ENCODE measurements at places on chromosomes 7 and 10. TPM values are rescaled to one million over a fixed set of nuclear protein-coding genes. Genes with fewer than 3 reads are reported as not detected.

AGBL3 gene
- 3.7 TPM for total RNA-seq

- H3K4me1 ChIP-seq = no peaks in the 10 kb centered on the region
- H3K27ac ChIP-seq = no peak overlapping the region
- no peak overlapping the region for H3K4me3 ChIP-seq
- no peaks in the 10 kb centered on the region for H3K36me3 ChIP-seq
Observed at GRCh38 chr7:123012435-123012834, 16.9 kb upstream of the TAS2R16 start.

RBP3 gene
- not detected for total RNA-seq

- peak overlapping the region; percentile 7 for H3K27ac ChIP-seq
- H3K4me1 ChIP-seq = peaks cover 18% of the 10 kb centered on the region
- no peak for DNase-seq
- H3K4me3 ChIP-seq = no peak overlapping the region
- no peaks in the 10 kb centered on the region for H3K36me3 ChIP-seq
Observed at GRCh38 chr7:41472427-41473125, 230.3 kb downstream of the INHBA start.

EPO gene
- total RNA-seq = 0.27 TPM

- DNase-seq = no peak
- H3K27me3 ChIP-seq = no peaks in the 10 kb centered on the region
- no peaks in the 10 kb centered on the region for H3K4me1 ChIP-seq
- H3K27ac ChIP-seq = no peak overlapping the region
Observed at GRCh38 chr10:35079265-35079664, 10.9 kb downstream of the CUL2 start.

CPEB3 gene
- 2.6 TPM for total RNA-seq

- no peak overlapping the region for H3K4me3 ChIP-seq
- no peaks in the 10 kb centered on the region for H3K36me3 ChIP-seq
- H3K27ac ChIP-seq = peak overlapping the region; percentile 95
- H3K4me1 ChIP-seq = peaks cover 32% of the 10 kb centered on the region
- H3K27me3 ChIP-seq = no peaks in the 10 kb centered on the region
Observed at GRCh38 chr10:61629576-61629975, 33.2 kb upstream of the CABCOCO1 start.

ANKRD30A gene
- not detected for total RNA-seq

DNA sequence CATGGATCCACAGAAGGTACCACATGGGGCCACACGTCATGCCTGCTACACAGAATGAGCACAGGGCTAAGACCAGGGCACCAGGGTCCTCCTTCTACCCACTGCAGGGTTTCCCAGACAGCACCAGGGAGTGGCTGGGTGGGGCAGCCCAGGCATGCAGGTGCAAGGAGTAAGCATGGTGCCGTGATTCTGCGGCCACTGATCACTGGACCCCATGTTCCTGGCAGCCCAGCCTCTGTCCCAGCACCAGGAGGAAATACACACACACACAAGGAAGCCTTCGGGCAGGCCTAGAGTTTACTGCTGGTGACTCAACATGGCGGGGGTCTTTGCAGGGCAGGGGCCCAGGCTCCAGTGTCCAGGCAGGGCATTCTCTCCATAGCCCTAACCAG is 13.9 kb downstream of the ATP6V1F start:
- H3K4me1 ChIP-seq = peaks cover 6% of the 10 kb centered on the region
- H3K4me3 ChIP-seq = no peak overlapping the region
- no peaks in the 10 kb centered on the region for H3K36me3 ChIP-seq
- no peak for DNase-seq

DNA sequence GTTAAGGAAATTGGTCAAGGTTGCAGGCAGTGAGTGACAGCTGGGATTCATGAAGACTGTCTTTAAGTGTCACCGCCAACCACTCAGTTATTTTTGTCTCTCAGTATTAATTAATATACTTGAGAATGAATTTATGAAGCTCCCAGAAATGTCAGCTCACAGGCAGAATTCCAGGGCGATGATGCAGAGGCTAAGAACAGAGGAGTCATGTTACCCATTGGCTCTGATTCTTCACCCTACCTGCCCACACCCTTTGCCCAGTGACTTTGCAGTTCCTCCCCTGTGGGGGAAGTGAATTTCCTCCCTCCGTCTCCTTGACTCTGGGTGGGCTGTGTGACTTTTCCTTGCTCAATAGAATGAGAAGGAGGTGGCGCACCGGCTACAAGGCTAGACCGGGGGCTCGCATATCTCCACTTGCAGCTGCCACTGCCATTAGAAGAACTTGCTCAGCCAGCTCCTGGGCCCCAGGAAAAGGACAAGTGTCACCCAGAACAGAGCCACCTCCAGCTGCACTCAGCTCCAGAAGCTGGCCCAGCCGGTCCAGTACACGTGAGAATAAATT is 157.1 kb upstream of the PRKCQ start:
- no peaks in the 10 kb centered on the region for H3K36me3 ChIP-seq
- H3K4me1 ChIP-seq = peaks cover 48% of the 10 kb centered on the region
- DNase-seq = no peak

TMUB1 gene
- total RNA-seq = 34.7 TPM

- H3K36me3 ChIP-seq = peaks cover 8% of the 10 kb centered on the region
- H3K4me3 ChIP-seq = no peak overlapping the region
- no peak for DNase-seq
- H3K4me1 ChIP-seq = peaks cover 11% of the 10 kb centered on the region
- H3K27me3 ChIP-seq = no peaks in the 10 kb centered on the region
- H3K27ac ChIP-seq = no peak overlapping the region
Observed at GRCh38 chr7:70619659-70620058, 512.3 kb upstream of the GALNT17 start.

GRCh38 chr7:96347471-96347870 is 25.6 kb upstream of the SLC25A13 start:
- H3K4me1 ChIP-seq = peaks cover 2% of the 10 kb centered on the region
- H3K4me3 ChIP-seq = no peak overlapping the region
- no peaks in the 10 kb centered on the region for H3K36me3 ChIP-seq

PIK3CG gene
- 0.09 TPM for total RNA-seq

PKD1L1 gene
- 0.18 TPM for total RNA-seq

- no peak overlapping the region for H3K27ac ChIP-seq
- peaks cover 13% of the 10 kb centered on the region for H3K4me1 ChIP-seq
- DNase-seq = no peak
- no peaks in the 10 kb centered on the region for H3K36me3 ChIP-seq
Observed at GRCh38 chr10:33819206-33819605, 484.7 kb upstream of the NRP1 start.

DNA sequence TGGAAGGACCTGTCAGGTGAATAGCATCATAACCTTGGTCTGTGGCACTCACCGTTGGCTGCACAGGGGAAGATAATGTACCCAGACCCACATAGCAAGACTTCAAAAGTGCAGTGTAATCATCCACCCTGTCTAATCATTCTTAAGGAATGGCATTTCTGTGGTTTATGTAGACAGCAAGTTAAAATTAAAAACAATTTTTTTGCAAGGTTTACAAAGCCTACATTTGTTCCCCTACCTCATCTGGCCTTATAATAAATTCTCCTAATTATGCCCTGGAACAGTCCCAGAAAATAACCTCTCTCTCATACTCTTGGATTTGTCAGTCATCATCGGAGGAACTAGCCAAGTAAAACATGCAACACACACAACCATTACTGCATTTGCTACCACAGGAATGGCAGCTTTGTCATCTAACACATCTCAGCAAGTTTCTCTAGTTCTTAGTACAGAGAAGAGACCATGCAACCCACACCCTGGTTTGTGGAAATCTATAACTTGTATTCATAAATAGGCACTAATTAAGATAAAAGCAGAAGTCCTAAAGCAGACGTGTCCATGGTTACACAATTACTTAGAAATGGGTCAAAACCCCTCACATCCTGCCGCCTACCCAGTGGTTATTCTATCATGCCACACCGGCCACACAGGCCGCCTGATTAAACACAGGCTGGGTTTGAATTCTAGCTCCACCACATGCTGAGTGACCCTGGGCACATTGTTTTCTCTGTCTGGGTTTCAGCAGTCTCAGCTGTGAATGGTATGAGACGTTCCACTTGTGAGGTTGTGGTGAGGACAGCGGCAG is 19.1 kb downstream of the ABLIM1 start:
- no peaks in the 10 kb centered on the region for H3K36me3 ChIP-seq
- H3K4me1 ChIP-seq = peaks cover 37% of the 10 kb centered on the region
- H3K4me3 ChIP-seq = no peak overlapping the region
- peak overlapping the region; percentile 39 for H3K27ac ChIP-seq
- no peaks in the 10 kb centered on the region for H3K27me3 ChIP-seq

- no peaks in the 10 kb centered on the region for H3K27me3 ChIP-seq
- H3K4me1 ChIP-seq = peaks cover 5% of the 10 kb centered on the region
- no peak for DNase-seq
- H3K36me3 ChIP-seq = no peaks in the 10 kb centered on the region
- H3K27ac ChIP-seq = peak overlapping the region; percentile 59
Observed at GRCh38 chr7:98276241-98276761, 5.2 kb upstream of the BRI3 start.

PDZD7 gene
- total RNA-seq = 1.2 TPM

CPA5 gene
- total RNA-seq = not detected

DNA sequence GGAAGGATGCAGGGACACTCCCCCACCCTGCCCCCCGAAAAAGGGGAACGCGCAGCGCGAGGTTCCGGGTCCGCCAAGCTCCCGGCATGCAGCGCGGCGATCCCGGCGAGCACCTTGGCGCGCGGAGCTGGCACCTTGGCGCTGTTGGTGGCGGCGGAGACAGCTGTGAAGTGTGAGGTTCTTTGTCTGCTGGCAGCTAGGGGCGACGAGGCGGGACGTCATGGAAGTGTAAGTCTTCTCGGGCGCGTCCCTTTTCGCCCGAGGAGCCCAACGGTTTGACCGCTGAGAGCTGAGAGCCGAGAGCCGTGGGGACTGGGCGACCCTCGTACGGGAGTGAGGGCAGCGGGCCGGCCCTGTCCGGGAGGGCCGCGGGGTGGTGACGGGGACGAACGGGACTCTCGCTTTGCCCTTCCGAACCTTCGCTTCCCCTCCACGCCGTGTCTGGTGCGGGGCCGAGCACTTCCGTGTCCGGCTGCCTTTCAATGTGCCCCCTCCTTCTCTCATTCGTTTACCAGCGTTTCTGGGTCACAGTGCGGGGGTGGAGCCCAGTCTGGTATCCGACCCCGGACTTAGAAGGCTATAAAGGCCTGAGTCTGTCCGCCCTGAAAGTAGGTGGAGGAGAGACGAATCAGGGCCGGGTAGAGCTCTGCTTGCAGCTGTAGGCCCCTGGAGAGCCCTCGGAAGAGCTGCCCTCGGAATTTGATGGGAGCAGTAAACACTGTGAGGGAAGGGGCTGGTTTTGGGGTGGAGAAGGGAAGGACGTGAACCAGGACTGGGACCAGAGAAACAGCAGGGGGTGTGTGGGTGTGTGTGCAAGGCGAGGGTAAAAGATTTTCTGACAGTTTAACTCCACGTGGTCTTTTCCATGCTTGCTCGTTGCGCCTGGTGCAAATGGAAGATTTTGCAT is at the start of gene CRCP:
Gene CRCP, plus strand, starts transcription at position 105 of the 907 bp plus-strand sequence. Its CDS starts 116 bp downstream, at position 221.
- H3K4me1 ChIP-seq = peaks cover 23% of the 10 kb centered on the region
- no peaks in the 10 kb centered on the region for H3K27me3 ChIP-seq
- peak within 1 kb of the TSS; percentile 94 for H3K27ac ChIP-seq
- peak; percentile 81 for DNase-seq
- peak within 1 kb of the TSS; percentile 87 for H3K4me3 ChIP-seq

DNA sequence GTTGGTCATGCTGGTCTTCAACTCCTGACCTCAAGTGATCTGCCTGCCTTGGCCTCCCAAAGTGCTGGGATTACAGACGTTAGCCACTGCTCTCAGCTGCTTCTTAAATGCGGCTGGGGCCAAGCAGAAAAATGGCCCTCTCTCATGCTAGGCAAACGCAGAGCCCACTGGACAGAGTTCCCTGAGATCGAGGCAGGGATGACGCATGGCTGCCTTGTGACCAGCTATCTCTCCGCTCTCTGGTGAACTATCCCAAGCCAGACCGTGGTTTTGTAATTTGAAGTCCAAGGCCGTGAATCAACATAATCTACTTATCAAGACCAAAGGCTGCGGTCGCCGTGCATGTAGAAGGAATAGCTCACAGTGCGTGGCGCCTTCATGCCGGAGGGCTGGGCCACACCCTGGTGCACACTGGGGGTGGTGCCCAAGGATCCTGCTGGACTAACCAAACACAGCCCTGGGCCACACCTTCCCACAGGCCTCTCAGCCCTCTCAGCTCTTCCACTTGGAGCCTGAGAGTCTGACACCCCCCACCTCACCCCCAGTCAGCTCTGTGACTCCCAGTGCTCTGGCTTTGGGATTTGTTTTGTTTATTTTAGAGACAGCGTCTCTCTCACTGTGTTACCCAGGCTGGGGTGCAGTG is 88.1 kb upstream of the CUX1 start:
- no peaks in the 10 kb centered on the region for H3K36me3 ChIP-seq
- no peak for DNase-seq
- H3K27me3 ChIP-seq = peaks cover 2% of the 10 kb centered on the region

- no peak overlapping the region for H3K4me3 ChIP-seq
- H3K4me1 ChIP-seq = no peaks in the 10 kb centered on the region
- no peak overlapping the region for H3K27ac ChIP-seq
- H3K36me3 ChIP-seq = peaks cover 20% of the 10 kb centered on the region
- no peaks in the 10 kb centered on the region for H3K27me3 ChIP-seq
Observed at GRCh38 chr10:129754211-129755050, 209.6 kb downstream of the EBF3 start.

DNA sequence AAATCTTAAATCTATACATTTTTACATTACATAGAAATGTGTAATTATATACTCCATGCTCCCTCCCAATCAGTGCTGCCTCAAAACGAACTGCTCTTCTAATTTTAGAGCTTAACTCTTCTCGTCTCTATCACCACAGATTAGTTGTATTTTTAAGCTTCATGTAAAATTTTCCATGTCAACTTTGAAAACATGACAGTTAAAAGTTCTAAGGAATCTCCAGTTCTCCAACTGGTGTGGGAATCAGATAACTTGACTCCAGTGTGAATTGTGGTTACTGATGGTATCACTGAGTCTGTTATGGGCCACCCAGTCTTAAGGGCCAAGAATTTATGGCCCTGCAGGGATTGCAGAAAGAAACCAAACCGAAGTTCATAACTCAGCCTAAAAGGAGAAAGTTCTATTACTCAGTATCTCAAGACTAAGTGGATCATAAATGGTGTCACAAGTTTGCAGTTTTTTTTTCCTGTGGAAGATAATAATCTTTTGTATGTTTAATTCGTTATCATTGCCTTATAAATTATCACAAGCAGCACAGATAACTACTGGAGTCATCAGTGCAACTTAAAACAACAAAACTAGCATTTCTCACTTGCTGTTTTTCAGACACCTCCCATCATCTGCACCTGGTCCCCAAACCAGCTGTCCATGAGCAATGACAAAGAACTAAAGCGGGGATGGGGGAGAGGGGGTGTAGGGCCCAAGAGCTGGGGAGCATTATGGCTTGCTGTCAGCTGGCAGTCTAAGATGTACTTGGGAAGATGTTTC is 31.5 kb upstream of the KMT2E start:
- no peak for DNase-seq
- no peaks in the 10 kb centered on the region for H3K27me3 ChIP-seq
- H3K36me3 ChIP-seq = no peaks in the 10 kb centered on the region

GRCh38 chr10:119416855-119417254 is 125.7 kb downstream of the RGS10 start:
- H3K36me3 ChIP-seq = no peaks in the 10 kb centered on the region
- H3K4me1 ChIP-seq = peaks cover 28% of the 10 kb centered on the region
- no peaks in the 10 kb centered on the region for H3K27me3 ChIP-seq
- no peak overlapping the region for H3K27ac ChIP-seq
